ENCODE measurements at places on chromosomes 7 and 10.

GRCh38 chr10:44934416-44935200, 23.5 kb downstream of the TMEM72 start:
- DNase-seq, result no peak

GRCh38 chr10:60757420-60757895, 20.8 kb upstream of the CDK1 start:
- no peak for DNase-seq

DNA sequence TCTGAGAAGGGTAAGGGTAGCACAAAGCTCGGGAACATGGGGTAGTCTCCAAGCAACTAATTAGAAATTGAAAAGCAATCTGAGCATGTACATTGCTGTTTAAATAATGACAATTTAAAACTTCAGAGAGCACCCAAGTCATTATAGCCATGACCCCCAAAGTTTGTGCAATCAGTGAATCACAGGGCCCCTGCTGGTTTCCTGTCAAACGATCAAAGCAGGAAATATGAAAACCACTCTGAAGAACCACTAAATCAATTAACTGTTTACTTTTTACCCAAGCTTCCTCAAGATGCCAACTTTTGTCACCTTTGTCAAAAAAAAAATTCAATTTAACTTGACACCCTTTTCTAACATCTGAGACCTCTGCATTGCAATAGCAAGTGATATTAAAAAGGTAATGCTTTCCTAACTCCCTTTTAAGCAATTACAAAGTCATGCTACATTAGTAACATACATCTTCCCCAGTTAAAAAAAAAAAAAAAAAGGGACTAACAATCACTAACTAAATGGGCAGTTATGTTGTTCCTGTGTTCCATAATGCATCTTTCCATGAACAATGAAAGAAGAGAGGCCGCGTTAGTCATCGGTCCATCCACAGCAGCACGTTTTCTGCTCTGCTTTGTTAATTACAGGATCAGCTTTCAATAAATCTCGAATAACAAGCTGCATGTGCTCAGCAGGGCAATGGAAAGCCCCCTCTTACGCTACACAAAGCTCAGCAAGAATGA, 80.6 kb downstream of the ETV1 start:
- DNase-seq, result peak; percentile 6

GRCh38 chr10:89633484-89633883, 11.6 kb downstream of the PANK1 start:
- DNase-seq, result peak; percentile 75

DNA sequence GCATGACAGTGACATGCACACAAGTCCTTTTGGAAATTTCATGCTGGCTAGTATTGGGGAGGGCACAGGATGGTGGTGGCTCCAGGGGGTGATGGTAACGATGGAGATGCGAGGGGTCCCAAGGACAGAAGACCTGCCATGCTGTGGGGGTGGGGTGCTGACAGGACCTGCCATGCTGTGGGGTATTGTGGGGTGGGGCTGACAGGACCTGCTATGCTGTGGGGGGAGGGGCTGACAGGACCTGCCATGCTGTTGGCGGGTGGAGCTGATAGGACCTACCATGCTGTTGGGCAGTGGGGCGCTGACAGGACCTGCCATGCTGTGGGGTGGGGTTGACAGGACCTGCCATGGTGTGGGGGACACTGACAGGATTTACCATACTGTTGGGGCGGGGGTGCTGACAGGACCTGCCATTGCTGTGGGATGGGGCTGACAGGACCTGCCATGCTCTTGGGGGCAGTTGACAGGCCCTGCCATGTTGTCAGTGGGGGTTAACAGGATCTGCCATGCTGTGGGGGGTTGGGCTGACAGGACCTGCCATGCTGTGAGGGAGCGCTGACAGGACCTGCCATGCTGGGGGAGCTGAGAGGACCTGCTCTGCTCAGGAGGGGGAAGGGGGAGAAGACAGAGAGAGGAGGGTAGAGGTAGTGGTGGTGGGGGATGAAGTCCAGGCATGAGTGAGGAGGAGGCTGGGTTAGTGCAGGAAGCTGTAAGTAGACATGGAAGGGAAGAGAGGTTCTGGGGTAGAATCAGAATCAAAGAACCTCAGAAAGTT, 36.2 kb upstream of the RET start:
- no peak for DNase-seq

DNA sequence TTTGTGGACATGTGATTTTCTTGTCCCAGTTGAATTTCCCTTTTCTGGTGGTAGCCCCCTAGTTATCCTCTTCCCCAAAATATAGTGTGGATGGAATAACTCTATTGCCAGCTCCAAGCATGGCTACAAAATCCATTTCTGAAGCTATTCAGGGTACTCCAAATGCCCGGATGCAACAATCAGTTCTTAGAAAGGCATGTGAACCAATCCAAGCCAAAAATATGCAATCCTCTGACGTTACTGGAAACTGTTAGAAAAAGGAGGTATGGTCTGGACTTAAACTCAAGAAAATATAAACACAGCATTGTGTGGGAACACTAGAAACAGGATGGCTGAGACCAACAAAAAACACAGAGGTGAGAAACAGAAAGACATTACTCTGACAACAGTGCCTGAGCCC, 347.0 kb downstream of the GPAM start:
- DNase-seq, result peak; percentile 81

- no peak for DNase-seq
Measured at GRCh38 chr10:60155943-60156683, 233.6 kb downstream of the ANK3 start.

GRCh38 chr10:21535494-21535965, 1.5 kb downstream of the MLLT10 start:
- no peak for DNase-seq

DNA sequence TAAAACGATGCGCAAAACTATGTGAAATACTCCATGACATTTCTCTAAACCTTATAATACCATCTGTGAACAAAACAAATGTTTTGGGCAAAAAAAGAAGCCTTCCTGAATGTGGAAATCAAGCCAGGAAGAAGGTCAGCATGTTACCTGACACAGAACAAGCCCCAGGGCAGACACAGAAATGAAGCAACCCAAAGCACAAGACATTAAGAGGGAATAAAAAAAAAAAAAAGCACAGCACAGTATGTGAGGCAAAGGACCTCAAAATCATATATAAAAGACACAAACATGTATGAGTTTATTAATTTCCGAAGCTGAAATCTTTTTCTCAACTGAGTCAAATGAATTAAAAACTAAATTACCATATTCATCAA, 161.8 kb downstream of the SKIDA1 start:
- peak; percentile 7 for DNase-seq

DNA sequence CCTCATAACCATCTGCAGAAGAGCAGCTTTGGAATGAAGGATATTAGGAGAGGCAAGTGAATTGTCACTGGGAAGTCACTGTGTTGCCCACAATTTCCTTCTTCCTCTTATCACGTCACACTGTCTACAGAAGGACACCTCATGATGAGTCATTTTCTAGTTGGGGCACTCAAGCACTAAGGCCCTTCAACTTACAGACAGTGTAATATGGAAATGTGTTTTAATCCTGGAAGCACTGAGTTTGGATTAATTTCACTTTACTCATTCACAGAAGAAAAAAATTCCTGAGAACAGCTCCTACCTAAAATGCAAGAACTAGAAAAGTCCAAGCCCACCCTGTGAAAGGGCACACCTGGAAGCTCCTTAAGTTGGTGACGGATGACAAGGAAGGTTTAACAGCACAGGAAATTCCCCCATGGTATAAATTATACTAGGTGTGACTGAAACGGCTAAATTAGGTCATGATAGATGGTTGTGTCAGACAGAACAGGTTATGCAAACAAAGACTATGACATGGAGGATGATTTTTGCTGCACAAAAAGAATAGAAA, 56.6 kb downstream of the PARD3 start:
- DNase-seq, result peak; percentile 62

DNA sequence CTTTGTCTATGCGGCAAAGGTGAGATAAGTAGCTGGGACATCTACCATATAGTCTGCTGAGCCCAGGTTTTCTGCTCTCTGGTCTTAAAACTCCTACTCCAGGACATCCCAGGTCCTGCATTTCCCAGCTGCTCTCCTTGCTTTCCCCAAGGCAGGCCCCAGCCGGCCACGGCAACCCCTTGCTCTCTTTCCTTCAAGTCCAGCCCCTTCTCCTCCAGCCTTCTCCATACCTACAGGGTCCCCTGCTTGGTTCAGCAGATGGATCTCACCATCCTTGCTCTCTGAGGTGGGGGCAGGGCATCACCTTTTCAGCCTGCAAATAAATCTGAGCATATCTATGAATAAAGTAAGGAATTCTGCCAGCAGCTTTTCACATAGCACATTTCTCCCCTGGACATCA, 8.7 kb downstream of the GIMAP5 start:
- no peak for DNase-seq

GRCh38 chr7:81684514-81685269, 85.2 kb downstream of the HGF start:
- DNase-seq, result peak; percentile 99

DNA sequence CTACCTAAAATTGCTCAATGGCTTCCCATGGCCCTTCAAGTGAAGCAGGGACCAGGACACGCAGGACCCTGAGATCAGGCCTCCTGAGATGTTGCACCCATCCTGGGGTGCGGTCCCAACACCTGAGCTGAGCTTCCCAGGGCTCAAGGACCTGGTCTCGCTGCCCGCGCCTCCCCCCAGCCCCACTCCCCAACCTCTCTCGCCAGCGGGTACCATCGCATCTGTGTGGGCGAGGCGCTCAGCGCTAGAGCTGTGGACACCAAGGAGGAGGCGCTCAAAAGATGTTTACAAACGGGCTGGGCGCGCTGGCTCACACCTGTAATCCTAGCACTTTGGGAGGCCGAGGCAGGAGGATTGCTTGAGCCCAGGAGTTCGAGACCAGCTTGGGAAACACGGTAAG, 7.4 kb upstream of the CRYGN start:
- no peak for DNase-seq

- DNase-seq, result no peak
Measured at GRCh38 chr10:73791871-73792400, 6.5 kb downstream of the ZSWIM8 start.

DNA sequence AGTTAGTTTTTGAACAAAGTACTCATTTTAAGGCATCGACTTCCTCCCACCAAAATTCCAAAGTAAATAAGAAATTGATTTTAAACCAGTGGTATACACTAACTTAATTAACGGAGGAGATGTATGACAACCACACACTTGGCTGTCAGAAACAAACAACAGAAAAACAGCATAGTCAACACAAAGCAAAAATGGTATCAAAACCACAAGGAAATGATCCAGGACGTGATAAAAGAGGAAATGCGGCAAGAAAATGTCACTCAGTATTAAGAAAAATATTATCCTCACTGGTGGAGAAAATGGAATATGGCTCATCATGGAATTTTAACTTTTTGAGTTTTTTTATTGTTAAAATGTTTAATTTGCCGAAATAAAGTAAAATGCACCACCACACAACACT, 17.5 kb downstream of the KIAA1549 start:
- no peak for DNase-seq

- no peak for DNase-seq
Measured at GRCh38 chr7:42868480-42868879, 43.4 kb downstream of the C7orf25 start.

DNA sequence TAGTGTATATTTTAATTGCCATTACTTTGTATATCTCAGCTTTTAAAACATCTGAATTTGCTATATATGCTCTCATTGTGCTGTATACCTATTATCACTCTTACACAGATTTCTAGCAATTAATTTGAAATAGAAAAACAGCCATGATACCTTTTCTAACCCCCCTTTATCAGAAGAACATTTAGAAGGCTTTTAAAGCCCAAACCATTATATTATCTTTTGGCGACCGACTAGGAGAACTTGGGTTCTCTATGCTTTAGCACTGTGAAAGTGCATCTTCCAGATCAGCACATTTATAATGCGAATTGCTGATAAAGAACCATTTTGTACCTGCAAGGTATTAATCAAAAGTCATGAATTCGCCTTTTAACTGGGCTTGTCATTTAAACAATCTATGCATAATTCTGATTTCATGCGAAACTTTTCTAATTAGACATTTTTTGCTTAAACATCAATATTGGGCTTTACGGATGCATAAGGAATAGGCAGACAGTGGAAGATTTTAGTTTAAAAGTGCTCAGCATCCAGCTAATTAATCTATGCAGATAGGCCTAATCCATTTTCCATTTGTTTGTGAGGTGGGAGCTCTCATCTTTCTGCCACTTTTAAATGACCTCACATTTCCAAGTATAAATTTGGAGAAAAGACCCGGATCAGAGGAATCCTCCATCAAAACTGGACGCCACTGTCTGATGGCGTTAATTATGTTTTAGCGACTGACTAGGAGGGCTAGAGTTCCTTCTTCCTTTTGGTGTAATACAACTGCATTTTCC, 1.2 kb upstream of the MLLT10 start:
- peak; percentile 40 for DNase-seq

DNA sequence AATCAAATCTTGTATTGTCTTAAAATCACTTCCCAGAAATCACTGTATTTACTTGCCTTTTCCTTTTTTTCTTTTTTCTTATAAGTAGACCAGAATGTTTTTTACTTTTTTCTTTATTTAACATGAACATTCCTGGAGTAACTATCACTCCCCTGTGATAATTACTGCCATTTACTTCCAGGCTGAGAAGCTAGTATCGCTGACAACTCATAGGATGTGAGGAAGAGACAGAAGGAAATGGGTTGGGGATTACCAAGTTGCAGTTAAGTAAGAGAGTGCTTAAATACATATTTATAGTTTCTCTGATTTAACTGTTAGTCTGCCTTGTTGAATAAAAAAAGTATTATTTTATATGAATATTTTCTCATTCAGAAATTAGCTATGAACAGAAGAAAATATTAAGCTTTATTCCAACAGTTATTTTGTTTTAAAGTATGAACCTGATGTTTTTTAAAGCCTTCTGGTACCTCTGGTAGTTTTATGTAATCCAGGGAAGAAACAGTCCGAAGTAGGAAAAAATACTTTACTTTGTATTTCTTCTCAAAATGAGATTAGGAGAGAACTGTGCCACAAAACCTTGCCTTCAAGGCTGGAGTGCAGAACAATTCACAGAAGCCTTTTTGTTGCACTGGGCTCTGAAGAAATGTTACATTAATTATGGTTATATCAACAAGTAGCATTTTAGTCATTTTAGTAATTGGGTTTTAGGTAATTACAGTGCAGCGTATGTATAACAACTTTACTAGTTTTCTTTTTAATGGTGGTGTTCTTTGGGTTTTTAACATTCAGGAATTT, 72.8 kb downstream of the SHOC2 start:
- DNase-seq, result no peak

DNA sequence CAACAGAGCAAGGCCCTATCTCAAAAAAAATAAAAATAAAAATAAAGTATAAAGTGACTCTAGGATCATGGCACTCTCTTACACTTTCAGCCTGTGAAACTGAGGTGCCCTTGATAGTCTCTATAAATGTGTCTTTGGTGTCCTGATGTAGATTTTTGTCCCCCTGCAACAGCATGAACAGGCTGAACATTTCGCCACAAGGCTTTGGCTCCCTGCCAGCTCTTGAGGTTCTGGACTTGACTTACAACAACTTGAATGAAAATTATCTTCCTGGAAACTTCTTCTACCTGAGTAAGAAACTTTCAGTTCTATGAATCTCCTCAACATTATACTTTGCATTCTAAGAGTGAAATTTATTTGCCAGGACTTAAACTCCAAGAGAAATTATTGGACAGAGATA, 48.1 kb upstream of the BMS1 start:
- DNase-seq, result no peak

DNA sequence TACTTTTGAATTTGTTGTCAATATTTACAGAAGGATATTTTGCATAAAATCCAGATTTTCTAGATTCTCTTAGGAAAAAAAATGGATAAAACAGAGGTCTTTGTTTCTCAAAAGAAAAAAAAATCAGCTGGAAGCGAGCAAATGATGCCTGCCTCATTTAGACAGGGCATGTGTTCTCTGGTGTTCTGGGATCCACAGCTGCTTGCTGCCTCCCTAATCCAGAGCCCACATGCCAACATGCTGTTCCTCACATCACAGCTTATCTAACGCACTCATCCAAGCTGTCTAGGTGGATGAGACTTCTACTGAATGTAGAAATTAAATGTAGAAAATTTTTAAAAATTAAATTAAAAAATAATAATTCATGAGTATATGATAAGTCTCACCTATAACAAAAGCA, 630.1 kb downstream of the SORCS1 start:
- no peak for DNase-seq

Data from astrocyte of the hippocampus (primary cell).